MCF 10A (cell line): ENCODE measurements at places on chromosomes 1 and 21.

GRCh38 chr1:88731475-88732269, 47.6 kb downstream of the PKN2 start:
- peak; percentile 65 for DNase-seq

GRCh38 chr1:89358287-89358893, 5.5 kb upstream of the GBP6 start:
- DNase-seq, result peak; percentile 81

DNA sequence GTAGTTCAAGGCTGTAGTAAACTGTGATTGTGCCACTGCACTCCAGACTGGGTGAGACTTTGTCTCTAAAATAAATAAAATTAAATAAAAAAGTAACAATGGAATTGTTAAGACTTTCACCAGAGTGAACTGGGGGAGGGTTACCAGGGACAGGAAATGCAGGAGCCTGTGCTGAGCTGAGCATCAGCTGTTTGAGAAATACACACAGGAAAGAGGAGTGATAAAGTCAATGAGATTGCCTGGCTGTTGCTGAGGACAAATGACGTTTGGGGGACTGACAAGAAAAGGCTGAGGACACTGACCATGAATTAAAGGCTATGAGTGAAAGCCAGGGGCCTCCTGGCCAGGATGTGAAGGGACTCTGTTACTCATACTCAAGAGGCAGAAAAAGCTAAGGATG, 226.3 kb downstream of the SETD4 start:
- DNase-seq, result no peak

GRCh38 chr1:6889875-6890480, 104.7 kb downstream of the CAMTA1 start:
- peak; percentile 70 for DNase-seq

DNA sequence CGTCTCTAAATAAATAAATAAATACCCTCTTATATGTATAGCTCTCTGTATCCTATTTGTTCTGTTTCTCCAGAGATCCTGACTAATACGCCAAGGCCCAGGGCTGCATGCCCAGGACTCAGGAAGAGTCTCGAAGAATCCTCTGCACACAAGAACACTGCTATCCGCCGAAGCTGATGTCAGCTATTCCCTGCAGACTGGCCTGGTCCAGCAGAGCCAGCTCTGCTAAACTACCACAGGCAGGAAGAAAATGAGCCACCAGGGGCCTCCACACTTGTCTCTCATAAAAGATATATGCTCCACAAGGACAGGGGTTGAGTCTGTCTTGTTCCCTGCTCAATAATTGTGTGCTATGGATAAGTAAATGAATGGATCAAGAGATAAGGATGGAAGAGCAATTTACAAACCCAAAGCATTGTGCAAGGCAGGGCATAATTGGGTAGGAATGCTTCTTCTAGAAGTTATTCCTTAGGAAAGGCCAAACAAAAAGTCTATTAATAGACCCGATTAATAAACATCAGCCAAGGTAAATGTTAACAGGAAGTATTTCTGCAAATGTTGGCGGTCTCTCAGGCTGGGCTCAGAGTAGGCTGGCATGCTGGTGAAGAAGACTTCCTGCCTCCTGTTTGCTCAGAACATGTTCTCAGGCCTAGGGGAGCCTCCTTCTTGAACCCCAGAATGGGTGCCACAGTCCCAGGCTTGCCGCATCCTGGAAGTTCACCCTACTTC, 26.3 kb upstream of the MAN1C1 start:
- no peak for DNase-seq

GRCh38 chr1:48979940-48980339, 203.2 kb upstream of the BEND5 start:
- DNase-seq, result no peak

DNA sequence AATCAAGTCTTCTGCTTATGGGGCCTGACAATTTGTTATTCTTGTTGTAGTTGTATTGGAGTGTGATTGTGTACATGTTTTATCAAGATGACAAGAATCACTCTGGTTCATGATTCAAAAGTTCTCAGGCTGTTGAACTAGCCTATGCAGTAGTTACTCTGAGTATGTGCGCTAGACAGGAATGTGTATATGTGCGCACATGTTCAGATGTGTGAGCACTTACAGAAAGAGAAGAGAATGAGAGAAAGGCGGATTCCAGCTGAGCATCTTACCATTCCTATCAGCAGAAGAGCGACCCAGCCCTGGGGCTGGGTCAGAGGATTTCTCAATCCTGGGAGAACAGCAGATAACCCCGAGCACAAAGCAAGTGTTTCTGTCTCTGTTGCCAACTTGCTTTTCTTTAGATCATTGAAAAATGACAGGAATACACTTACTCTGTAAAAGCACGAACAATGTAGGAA, 110.8 kb upstream of the HOOK1 start:
- no peak for DNase-seq

- no peak for DNase-seq
Measured at GRCh38 chr1:154951901-154952657, 3.8 kb downstream of the PBXIP1 start.

DNA sequence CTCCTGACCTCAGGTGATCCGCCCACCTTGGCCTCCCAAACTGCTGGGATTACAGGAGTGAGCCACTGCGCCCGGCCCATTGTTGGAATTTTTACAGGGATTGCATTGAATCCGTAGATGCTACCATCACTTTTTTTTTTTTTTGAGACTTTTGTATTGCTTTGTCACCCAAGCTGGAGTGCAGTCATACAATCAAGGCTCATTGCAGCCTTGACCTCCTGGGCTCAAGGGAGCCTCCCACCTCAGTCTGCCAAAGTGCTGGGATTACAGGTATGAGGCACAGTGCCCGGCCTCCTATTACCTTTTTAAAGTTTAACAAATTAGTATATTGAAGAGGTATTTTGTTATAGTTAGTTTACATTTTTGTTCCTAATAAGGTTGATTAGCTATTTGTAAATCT, 62.2 kb upstream of the SLC45A1 start:
- DNase-seq, result no peak

DNA sequence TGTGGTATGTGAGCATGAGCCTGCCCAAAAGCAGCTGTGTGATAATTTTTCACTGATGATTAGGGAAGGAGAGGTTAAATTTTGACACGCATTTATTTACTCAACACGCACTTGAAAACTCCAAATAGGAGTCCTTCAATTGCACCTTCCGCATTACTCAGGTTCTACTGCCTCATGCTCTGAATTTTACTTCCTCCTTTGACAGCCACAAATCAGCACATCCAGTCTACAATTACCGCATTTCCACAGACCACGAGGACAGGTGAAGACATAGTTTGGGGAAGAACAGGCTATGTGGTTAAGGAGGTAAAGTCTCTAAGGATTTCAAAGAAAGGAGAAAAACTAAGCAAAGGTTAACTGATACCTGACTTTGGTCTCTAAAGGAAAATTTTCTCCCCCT, 2.6 kb downstream of the CAPN8 start:
- DNase-seq, result no peak

GRCh38 chr1:155859881-155860871, 809 bp downstream of the SYT11 start:
- DNase-seq, result no peak

- no peak for DNase-seq
Measured at GRCh38 chr1:145729196-145729595, 9.9 kb downstream of the CD160 start.
